ENCODE measurements at places on chromosomes 1 and 21.

- peak; percentile 49 for DNase-seq
Measured at GRCh38 chr1:170967042-170967910, 31.9 kb downstream of the MROH9 start.

- DNase-seq, result no peak
Measured at GRCh38 chr1:24762133-24762676, 17.0 kb downstream of the CLIC4 start.

DNA sequence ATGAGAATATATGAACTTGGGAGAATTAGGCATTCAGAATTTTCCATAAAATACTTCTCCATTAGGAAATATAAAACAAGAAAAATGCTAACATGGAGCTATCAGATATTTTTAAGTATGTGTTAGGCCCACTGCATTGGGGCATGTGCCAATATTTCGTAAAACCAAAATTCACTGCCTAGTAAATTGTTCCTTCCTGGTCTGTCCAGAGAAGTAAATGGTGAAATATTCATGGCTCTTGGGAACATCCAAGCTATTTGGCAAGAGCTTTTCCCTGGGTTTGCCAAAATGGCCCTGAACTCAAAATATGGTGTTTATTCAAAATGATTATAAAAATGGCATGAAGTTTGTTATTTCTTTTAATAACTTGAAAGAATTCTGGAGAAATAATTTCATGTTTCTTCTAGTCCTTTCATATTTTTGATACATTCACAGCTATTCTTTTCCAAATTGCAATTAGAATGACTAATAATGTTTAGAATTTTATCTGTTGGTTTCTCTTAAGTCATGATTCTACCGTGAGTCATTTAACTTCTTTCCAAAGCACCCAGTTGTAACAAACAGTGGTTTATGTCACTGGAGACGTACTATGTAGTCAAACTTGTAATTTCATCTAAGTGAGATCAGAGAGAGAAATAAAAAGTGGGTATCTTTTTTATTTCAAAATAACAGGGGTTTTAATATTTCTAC is 25.7 kb upstream of the SLC19A2 start:
- DNase-seq, result no peak

GRCh38 chr1:15410884-15411245 is 1.2 kb downstream of the EFHD2 start:
- DNase-seq, result no peak

GRCh38 chr1:6884652-6885153 is 99.4 kb downstream of the CAMTA1 start:
- no peak for DNase-seq

GRCh38 chr1:94863919-94864318 is 43.8 kb downstream of the SLC44A3 start:
- DNase-seq, result no peak

DNA sequence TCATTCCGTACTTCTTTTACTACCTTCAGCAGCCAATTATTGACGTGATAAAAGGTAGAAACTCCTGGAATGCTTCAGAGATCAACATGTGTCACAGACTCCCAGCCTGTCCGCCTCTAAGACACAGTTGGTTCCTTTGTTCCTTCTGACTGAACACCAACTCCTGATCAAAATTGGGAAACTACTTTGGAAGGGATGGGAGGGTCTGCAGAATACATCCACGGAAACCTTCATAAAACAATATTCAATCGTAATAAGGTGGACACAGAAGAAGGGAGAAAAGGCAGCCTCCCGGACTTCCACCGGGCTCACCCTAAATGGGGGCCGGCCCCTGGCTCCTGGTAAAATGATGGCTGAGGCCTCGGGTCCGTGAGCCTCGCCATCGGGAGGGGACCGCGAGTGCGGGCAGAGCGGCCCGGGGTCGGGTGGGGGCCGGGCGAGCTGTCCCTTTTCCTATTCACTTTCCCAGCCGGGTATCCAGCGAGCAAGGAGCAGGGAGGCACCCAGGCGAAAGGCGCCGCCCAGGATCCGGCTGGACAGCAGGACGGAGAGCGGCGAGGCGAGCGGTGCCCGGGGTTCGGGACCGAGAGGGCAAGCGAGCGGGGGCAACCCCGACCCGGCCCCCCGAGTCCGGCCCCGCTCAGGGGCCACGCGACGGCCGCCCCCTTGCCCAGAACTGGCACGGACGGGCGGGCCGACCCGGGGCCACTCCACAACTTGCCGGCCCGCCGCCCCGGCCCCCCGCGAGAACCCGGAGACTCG is 805 bp downstream of the NRIP1 start:
- no peak for DNase-seq

- DNase-seq, result no peak
Measured at GRCh38 chr1:167791281-167792187, 69.8 kb downstream of the MPZL1 start.

DNA sequence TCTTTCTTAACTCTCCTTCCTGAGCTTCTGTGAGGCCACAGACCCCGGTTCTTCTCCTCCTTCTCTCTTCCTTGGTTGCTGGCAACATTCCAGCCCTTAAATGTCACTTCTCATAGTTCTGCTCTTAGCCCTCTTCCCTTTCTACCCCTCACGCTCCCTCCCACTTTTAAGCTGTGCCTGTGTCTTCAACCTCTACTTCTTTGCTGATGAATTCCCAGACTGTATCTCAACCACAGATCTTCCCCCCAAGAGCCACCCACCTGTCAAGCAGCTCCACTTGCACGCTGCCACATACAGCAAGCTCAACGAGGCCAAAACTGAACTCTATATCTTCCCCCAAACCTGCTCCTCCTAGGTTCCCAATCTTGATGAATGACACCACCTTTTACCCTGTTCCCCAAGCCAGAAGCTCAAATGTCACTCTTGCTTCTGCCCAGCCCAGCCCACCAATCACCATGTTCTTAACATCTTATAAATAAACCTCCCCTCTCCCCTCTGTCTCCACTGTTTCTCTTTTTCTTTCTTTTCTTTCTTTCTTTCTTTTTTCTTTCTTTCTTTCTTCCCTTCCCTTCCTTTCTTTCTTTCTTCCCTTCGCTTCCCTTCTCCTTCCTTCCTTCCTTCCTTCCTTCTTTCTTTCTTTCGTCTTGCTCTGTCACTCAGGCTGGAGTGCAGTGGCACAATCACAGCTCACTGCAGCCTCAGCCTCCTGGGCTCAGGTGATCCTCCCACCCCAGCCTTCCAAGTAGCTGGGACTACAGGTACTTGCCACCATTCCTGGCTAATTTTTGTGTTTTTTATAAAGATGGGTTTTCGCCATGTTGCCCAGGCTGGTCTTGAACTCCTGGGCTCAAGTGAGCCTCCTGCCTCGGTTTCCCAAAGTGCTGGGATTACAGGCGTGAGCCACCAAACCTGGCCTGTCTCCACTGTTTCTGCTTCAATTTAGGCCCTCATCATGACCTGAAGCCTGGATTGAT is 19.8 kb upstream of the PTP4A2 start:
- no peak for DNase-seq

GRCh38 chr1:184789884-184790283 is 35.2 kb upstream of the EDEM3 start:
- DNase-seq, result no peak

GRCh38 chr1:96183928-96184327 is 537.7 kb upstream of the PTBP2 start:
- DNase-seq, result no peak

DNA sequence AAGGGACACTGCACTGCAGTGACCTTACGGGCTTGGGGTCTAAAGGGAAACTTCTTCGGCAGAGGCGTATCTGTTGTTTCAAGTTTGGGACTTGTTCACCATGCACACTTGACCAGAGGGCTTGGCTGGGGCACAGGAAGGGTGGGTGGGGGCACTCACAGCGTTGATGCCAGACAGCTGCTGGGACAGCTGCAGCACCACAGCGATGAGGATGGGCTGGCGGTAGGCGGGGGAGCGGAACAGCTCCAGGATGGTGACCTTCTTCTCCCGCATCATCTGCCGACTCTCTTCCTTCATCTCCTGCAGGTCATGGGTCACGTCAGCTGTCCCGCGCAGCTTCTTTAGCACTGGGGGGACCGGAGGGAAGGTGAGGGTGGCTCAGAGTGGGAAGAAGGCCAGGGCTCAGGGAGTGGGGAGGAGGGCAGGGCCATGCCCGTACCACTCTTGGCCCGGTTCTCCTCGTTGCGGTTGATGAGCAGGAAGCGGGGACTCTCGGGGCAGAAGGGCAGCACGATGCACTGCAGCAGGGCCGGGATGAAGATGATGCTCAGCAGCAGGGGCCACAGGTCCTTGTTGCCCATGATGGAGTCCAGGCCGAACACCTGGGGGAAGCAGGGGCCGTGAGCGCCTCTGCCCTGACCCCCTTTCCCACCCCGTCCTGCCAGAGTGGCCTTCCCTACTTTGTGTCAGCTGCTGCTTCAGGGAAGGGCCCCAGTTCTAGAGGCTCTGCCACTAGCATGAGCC is 29.1 kb downstream of the SLC2A1 start:
- DNase-seq, result no peak

GRCh38 chr1:85650645-85651044 is 57.6 kb downstream of the ZNHIT6 start:
- no peak for DNase-seq

GRCh38 chr1:236181059-236181458 is 38.7 kb downstream of the GPR137B start:
- DNase-seq, result no peak

DNA sequence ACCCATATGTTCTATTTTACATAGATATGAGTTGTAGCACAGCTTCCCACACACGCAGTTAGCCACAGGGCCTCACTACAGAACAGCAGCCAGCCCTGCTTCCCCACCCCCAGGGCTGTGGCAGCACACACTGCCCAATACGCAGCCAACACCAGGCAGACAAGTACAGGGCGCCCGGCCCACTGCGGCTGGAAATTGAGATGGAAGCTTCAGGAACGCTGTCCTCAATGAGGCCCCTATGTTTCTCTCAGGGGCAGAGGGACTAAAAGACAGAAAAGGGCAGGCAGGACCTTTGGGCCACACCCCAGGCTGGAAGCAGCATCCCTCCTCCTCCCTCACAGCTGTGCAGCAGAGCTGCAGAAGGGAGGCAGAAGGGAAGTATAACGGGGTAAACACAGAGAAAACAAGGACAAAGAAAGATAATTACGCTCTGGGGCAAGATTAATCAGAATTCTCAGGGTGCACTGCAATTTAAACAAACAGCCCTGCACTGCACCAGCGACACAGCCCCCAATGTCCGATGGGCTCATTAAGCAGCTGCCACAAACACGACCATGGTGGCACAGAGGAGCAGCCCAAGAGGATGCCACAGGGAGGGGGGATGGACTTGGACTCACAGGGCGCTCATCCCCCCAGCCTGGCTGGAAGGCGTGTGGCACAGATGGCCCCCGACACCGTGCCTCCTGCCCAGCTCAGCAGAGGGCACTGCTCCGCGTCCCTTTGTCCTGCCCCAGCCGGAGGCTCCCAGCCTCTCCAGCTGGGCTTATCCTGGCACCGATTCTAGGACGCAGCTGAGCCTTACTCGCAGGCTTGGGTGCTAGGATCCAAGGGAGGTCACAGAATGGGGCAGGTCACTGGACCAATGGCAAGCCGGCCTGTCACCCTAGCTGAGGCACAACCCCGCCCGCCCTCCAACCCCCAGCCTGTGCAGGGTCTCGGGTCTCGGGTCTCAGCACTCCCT is 14.2 kb downstream of the WDR4 start:
- no peak for DNase-seq

DNA sequence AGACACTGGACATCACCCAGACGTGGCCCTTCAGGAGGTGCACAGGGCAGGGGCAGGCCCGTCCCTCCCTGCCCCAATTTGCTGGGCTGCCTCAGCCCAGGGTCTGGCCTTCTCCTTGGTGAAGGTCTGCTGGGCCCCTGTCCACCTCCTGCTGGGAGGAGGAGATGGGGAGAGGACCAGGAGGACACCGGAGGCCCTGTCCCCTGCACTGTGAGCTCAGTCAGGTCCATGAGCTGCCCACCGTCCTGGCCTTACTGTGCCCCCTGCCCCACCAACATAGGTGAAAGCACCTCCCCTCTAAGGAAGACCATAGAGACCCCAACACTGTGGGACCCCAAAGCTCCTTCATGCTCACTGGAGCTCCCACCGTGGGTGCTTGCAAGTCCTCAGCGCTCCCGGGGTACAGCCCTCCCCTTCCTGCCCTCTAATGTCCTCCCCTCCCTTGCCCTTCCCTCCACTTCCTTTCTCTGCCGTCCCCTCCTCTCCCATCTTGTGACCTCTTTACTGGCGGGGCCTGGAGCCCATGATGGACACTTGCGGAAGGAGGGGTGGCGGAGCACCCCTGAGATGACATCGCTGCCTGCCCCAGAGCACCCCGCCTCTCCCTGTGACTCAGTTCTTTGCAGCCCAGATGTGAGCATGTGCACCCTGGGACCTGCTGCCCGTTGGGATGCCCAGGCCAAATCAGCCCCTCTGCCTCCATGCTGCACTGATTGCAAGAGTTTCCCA is 4.6 kb downstream of the LRRC3 start:
- no peak for DNase-seq

DNA sequence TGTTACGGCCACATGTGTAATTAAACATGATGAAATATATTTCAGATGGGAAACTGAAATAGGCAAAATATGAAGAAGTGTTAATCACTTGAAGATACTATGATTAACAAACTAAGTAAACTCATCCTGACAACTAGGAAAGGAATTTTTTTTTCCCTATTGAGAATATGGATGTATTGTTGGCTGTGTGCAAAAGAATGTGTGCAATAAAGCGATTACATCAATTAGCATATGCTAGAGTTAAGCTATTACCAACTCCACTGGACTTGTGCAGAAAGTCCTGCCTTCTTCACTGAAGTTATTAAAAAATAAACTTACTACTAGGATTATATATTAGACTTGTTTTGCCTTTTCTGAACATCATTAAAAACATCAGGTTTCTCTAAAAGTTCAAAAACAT is 143.2 kb upstream of the DMRTA2 start:
- DNase-seq, result no peak

DNA sequence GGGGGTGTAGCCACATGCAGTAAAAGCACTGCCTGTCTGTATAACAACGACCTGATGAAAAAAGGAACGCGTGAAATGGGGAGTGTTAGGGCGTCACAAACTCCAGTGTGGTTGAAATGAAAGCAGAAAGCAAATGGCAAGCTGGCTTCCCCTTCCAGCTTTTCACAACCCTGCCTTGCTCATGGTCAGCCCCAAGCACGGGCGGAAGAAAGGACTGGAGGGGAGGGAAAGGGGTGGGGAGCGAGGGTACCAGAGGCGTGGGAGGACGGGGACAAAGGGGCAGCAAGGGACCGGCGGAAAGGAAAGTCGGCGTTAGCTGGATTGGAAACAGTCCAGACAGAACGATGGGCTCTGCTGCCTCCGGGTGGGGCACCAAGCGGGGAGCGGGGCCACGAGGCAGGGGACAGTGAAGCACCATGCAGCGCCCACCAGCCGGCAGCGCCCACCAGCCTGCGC is 9.6 kb downstream of the VPS26C start:
- no peak for DNase-seq

- DNase-seq, result no peak
Measured at GRCh38 chr1:12251442-12251841, 21.6 kb downstream of the VPS13D start.

GRCh38 chr1:37040261-37040660 is 5.9 kb upstream of the GRIK3 start:
- no peak for DNase-seq

- DNase-seq, result no peak
Measured at GRCh38 chr1:86779308-86780191, 75.2 kb downstream of the SH3GLB1 start.

Data from OCI-LY7 (cell line).